Transverse colon (tissue), 4 donors: ENCODE measurements at places on chromosomes 5 and 9.

DNA sequence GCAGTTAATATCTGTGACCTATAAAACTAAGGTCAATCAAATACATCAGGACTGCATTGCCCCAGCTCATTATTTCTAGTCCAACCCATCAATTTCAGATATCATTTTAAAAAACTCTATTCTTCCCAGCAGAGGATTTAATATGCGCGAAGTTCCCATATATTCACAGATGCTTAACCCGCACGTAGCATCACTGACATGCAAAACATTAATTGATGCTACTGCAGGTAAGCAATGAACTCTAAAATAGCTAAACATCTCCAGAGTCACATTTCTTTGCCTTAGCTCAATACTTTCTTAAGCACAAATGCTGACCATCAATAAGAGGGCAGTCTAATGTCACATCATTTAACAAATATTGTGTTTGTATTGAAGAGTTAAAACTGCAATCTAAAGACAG lies 586.6 kb upstream of the CDH18 start:
- no peak for DNase-seq

DNA sequence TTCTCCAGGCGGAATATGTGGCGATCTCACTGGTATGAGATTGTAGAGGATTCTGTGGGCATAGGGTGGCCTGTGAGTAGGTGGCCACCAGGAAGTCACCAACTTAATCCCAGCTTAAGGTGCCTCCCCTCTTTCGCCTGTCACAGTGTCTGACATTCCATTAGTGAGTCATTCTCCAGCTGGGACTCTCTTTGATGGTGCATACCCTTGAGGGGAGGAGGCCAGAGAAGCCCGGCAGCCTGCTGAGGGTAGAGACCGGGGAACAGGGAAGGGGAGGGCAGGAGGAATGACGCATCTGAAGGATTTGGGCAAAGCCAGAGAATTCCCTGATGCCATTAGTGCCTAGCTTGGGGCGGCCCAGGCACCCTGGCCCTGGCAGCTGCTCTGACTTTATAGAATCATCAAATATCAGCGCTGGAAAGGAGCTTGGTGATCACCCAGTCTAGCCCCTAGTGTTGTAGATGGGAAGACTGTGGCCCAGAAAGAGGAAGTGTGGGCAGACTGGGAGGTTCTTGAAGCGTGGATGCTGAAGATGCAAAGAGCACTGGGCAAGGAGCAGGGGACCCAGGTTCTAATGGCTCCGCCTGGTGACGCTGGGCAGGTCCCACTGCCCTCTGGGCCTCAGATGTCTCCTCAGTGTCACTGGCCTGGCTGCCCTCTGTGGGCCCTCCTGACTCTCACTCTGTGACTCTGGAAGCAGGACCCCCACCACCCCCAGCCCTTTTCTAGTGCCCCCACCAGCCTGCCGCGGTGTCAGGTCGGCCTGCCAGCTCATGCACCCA lies 41.4 kb downstream of the DAB2IP start:
- no peak for DNase-seq

DNA sequence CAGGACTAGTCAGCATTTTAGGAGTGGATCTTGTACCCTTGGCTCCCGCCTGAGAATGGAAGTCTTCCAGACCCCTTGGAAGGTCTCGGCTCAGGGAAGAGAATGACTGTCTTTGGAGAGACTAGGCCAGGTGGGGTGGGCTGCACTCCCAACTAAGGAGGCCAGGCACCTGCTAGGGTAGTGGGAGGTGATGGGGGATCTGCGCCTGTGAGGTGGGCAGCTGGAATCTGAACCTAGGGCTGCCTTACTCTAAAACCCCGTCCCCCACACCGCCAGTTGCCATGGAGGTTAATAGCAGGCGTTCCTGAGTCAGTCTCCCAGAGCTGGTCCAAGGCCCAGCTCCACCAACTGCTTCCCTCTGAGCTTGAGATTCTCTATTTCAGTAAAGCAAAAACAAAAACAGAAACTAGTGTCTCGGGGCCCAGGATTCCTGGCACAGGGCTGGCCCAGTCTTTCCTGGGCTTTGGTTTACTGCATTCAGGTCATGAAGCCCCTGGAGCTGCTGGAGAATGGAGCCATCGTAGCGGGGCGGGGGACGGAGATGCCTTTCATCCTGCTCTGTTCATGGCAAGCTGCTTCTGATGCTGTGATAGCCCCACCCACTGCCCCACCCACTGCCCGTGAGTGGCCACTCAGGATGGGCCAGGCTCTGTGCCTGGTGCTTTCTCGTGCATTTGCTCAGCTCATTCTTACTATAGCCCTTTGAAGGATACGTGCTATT lies 57.5 kb downstream of the DAB2IP start:
- DNase-seq, result no peak

DNA sequence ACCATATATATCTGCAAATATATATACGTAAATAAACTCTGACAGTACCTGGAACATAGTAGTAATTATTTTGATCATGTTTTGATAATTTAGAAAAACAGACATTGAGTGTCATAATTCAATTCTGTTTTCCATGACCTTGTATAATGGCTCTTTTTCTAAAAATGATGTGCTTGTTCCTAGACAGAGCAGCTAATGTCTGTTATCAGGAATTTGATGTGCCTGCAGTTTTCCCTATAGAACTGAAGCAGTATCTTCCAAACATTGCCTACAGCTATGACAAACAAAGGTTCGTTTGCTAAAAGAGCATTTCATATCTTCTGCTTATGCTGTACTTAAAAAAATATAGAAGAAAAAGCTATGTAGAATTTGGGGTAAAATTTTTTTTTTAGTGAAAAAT lies 5.3 kb downstream of the SETD9 start:
- no peak for DNase-seq

DNA sequence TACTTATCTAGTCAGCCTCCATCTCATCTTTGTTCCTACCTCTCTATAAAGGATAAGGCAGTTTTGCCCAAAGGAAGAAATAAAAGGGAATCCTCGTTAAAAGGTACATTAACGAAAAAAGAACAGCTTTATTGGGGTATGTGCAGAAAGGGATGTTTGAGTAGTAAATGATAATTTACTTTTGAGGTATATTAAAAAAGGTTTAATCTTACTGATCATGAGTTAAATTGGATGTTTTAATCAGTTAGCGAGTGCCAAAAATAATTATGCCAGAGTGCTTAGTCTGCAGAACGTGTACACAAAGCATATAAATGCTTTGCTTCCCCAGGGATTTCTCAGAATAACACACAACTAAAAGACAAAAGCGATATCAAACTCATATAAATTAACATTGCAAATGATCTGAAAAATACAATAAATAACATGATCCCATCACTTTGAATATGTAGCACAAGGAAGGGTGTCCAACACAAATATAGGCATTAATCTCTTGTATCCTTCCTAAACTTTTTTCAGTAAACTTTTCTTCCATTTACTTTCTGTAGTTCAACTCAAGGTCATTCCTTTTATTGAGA lies 865.0 kb downstream of the NR2F1-AS1 start:
- no peak for DNase-seq

DNA sequence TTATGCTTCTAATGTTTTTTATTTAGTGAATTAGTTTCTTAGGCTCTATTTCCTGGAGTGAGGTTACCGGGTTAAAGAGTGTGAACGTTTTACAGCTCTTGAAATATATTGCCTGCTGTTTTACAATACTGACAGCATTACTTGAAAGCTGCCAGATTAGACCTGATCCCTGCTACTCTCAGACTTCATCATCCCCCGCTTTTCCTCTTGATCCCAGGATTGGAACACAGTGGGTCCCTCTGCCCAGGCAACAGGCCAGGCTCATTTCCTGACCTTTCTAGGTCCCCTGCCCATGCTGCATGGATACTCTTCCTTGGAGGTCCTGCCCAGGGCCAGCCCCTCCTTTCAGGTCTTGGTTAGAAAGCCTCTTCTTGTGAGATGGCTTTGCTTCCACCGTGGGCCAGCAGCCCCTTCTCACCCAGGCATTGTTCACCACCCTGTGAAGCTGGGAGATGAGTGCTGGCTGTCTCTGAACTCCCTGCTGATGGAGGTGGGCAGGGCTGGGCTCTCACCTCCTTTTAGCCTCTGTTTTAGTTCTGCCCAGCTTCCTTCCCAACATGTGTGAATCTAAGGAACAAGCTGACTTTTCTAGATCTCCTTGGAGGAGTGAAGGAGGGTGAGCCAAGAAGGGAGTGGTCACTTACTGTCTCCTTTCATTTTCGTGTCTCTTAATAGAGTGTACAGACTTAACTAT lies 15.5 kb upstream of the FAM120AOS start:
- peak; percentile 48 for DNase-seq

DNA sequence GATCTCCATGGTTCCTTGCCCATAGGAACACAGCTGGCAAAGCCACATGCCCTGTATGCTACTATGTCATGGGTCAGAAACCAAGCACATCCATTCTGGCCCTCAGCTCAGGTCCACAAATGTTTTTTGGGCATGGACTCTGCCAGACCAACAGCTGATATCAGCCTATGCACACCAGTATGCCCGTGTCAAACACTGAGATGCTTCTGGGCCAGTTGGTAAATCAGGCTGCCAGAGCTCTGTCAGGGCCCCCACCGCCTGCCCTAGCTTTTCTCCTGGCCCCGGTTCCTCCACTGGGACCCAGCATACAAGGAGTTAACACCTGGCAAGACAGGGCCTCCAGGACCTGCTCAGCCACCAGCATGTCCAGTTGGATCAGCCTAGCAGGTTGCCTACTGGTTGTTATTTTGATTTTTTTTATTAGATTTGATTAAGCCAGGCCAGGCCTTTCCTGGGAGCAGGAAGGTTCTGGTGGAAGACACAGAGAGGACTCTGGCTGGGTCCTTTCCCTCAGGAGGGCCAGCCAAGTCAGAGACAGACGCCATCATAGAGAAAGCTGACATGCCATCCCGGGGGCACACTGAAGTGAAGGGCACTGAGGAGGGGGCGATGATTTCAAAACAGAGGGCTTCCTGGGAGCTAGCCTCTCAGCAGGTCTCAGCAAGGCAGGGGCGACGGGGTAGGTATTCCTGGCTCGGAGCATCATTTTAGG lies 65.8 kb downstream of the TSTD2 start:
- no peak for DNase-seq

GRCh38 chr5:32777222-32777621 lies 66.1 kb downstream of the NPR3 start:
- DNase-seq, result no peak

DNA sequence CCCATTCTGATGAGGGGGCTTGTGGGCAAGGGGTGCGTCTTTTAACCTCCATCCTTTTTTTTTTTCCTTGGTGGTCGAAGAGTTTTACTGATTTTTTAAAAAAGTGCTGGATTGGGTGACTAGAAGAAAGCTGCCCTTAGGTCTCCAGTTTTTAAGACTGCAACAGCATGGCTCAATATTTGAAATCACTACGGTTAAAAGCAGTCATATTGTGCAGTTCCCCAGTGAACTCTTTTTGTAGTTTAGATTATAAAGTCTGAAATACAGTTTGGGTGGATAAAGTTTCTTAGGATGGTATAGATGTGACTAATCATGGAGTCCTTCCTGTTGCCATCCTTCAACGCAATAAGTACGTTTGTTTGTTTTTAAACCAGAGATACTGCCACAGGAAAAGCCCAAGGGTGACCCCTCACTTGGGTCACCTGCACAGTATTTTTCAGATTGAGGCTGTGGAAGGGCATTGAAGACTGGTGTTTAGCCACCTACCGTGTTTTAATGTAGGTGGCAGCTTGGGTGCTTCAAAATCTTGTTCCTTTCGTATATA lies 520 bp upstream of the DHFR start:
- no peak for DNase-seq

GRCh38 chr5:55593115-55593472 lies 58.3 kb upstream of the PLPP1 start:
- no peak for DNase-seq

GRCh38 chr5:12277504-12278192 lies 373.4 kb upstream of the CTNND2 start:
- no peak for DNase-seq

- no peak for DNase-seq
Measured at GRCh38 chr9:84731696-84732095, 62.2 kb downstream of the NTRK2 start.

DNA sequence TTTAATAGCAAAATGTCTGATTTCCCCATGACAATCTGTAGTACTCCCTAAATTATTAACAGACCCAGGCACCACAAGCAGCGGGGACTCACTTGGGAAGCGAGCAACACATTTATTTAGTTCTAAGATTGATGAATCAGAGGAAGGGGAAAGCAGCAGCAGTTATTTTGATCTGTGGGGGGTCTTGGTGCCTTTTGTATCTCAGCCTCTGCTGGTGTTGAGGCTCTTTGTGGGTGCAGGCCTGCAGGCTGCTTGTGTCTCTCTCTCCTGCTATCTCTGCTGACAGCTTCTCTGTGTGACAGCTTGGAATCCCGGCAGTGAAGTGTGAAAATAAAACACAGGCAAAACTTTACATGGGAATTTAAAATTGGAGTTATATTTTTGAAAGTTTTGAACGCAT lies 878.2 kb upstream of the DMAC1 start:
- DNase-seq, result no peak

GRCh38 chr9:27800692-27801370 lies 227.6 kb upstream of the C9orf72 start:
- no peak for DNase-seq

GRCh38 chr5:172321593-172321992 lies 38.0 kb upstream of the UBTD2 start:
- no peak for DNase-seq

DNA sequence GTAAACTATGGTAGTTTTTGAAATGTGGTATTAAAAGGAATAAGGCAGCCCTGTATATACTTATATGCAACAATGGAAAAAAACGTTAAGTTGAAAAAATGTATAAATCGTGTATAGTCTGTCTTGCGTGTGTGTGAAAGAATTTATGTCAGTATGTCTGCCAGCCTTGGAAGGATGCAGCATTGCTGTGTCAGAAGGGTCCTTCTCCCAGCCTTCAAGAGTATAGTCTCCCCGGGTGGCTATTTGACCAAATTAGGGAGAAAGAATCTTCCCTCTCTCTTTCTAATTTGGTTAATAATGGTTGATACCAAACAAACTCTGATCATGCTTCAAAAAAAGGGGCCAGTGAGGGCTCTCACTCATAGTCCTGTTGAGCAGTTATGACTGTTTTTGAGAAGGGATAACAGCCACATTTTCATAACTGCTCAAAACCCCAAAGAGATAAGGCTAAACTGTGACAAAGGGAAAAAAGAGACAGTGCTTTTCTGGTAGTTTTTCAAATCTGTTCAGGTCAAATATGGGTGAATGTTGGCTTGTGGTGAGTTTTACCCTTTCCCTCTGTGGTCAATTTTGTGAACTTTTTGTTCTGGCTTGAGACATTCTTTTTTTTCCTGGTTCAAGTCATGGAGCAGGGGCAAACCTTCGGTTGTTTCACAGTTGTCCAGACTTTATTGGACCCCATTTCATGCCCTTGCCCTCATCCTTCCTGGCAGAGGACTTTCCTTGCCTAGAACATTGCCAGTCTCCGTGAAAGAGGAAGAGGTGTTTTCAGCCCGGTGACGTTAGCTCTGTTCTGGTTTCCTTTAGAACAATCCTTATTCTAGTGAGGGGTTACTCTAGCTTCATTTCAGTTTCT lies 21.0 kb downstream of the SNX30 start:
- DNase-seq, result no peak

- DNase-seq, result no peak
Measured at GRCh38 chr9:117239428-117239827, 175.4 kb downstream of the ASTN2 start.

GRCh38 chr5:158860706-158861105 lies 239.0 kb downstream of the EBF1 start:
- no peak for DNase-seq
